AML-193 (cell line): ENCODE measurements at places on chromosomes 1 and 21.

DNA sequence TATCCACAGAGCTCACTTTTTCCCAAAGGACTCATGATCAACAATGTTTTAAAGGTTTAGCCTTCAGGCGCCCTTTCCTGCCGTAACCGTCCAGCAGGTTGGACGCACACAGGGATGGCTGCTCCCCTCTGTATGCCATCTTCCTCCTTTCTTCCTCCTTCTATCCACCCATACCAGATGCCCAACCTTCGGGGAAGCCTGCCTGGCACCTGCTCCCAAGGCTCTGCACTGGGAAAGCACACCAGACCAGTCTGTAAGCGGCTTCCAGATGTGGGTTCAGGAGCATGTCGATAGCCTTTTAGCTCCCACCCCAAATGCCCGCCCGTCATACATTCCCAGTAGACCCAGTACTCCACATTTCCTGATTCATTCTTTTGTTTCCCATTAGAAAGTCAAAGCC is 52.9 kb downstream of the STUM start:
- no peak for DNase-seq

GRCh38 chr1:220219136-220219442 is 53.2 kb downstream of the RAB3GAP2 start:
- no peak for DNase-seq

DNA sequence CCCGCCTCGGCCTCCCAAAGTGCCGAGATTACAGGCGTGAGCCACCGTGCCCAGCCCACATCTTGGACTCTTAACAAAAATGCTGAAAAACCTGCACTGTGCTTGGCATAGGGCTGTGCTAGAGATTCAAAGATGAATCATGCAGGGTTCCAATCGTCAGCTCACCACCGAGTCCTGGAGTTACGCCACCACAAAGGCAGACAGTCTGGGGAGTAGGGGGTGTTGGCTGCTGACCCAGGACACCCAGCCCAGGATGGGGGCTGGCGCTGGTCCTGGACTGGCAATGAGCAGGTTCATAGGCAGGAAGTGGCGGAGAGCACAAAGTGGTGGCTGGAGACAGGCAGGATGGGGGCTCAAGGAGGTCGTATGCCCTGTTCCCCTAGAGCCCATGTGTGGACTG is 16.0 kb downstream of the PSRC1 start:
- DNase-seq = no peak

DNA sequence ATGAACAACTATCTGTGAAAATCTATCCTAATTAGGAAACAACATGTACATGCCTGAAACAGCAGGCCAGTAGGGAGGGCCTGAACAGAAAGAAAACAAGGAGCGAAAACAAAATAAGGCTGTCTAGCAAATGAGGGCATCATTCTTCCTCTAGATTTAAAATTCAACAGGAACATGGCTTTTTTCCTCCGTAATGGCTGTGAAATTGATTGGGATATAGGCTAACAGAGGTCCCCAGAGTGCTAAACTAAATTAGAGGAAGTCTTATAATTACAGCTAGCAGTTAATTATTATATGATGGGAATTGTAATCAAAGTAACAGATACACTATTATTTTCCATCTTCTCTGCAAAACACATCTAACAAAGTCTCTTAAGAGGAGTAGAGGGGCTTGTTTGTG is 51.7 kb upstream of the TIAM1 start:
- no peak for DNase-seq

DNA sequence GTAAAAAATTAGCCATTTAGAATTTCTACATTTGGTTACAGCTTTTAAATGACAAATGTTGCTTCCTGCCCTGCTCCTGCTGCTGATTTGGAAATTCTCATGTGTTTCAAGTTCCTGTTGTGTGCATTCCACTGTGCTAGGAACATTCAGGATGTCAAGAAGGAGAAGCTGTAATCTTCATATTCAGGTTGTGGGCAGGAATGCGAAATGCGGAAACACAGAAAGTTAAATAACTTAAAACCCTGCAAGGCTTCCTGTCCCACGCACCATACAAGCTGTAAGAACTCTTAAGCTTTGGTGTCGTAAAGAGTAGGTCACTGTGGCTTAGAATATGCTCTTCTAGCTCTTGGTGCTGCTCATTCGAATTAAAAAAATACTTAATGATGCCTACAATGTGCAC is 52.6 kb downstream of the S100B start:
- DNase-seq = no peak

GRCh38 chr21:36904093-36904666 is 62.3 kb downstream of the HLCS start:
- DNase-seq = no peak

DNA sequence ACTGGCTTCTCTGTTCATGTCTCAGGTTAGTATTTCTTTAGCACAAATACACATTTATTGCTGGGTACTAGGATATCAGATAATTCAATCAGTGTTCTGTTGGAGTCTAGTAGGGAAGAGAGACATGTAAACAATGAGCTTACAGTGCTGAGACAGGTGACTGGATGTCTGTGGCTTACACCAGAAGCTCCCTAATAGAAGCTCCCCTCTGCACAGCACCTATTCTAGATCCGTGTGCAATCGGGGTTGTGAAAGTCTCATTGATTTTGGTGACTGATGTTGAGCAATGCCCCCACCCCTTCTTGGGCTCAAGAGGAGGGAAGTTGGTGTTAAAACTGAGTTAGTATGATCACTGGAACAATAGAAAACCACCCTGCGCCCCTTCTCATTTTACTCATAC is 279.2 kb downstream of the RPS6KC1 start:
- peak; percentile 57 for DNase-seq

DNA sequence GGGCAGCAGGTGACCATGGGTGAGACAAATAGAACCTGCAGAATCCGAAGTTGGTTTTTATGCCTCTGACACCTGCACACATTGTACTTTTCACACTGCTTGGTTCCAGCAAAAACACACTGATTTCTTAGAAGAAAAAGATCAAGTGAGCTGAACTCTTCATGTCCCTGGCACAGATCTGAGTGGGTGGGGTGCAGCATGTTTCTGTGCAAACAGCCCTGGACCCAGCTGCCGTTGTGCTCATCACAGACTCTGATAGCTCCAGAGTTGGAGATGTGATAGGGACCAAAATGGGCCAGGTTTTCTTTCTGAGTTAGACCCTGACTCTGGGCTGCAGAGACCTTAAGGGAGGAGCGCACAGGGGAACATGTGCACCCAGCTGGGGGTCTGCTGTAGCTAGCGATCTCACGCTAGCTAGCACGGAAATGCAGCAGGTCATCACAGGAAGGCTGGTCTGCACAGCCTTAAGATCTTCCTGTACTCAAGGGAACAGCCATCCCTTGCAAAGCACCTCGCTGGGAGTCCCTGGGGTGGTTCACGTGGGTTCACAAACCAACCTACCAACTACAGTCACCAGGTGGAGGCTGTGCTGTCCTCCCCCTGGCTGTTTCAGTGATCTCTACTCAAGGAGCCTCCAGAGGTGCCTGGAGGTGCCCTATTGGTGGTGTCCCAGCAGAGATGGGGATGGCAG is 291.1 kb downstream of the PTPRU start:
- DNase-seq = no peak

- DNase-seq = no peak
These were observed 806 bp upstream of the AADACL4 start for GRCh38 chr1:12643079-12643478.
